AG09319 (cell line): ENCODE measurements at places on chromosomes 11 and 22.

GRCh38 chr11:112226831-112227401, 688 bp downstream of the PTS start:
- DNase-seq = no peak

DNA sequence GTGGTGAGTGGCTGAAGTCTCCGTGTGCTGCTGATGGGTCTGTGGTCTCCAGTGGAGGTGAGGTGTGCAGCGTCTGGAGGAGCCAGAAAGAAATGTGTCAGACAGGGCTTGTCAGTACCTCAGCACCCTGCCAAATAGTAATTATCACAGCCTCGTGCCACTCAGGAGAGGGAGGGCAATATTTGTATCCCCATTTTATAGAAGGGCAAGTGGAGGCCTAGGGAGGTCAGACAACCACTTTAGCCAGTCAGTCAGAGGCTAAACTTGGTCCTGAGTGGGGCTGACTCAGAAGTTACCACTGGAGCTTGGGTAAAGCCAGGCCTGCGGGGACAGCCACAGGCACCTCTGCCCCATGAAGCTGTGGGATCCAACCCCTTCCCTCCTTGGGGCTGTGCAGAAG, 11.5 kb upstream of the ELF5 start:
- DNase-seq = no peak

- DNase-seq = no peak
These were observed 1336.3 kb downstream of the FAM181B start for GRCh38 chr11:81397316-81397715.

DNA sequence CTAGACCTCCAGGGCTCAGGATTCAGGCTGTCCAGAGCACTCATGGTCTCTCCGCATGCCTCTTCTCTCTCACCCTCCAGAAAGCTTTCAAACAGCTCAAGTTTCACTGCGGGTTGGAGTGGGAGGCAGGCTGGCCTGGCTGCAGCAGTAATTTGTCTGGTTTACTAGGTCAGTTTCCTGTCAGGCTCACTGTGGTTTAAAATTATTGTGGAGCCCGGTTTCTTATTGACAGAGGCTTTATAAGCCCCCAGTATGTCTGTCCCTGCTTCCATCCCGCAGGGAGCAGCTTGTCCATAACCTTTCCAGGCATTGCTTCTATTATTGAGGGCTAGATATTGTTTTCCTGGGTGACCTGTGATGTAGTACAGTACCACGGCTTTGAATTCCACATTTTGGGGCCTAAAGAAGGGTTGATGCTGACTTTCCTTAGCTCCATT, 235.3 kb upstream of the SORL1-AS1 start:
- no peak for DNase-seq

DNA sequence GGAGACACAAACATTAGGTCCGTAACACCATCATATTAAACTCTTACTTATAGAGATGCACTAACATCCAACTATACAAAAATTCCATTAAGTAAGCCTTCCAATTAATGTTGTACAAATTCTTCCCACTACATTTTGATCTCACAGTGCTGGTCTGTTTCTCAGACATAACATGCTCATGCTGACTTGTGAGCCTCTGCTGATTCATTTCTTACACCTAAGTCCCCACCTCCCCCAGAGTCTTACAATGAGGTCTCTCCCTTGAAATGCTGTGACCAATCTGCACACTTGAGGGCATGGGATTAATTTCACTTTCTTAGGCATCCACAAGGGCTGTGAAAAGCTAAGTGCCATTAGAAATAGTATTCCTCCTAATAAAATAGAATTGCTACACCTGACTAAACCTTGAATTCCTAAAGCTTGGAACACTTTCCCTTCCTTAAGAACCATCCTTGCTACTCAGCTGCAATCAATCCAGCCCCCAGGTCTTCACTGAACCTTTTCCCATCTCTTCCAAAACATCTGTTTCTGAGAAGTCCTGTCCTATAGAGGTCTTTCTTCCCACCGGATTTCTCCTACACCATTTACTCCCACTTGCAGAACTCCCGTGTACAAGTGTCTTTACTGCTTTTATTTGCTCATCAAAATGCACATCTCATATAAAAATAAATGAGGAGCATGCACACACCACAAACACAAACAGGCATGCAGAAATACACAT, 2.0 kb downstream of the HBG1 start:
- DNase-seq = no peak

DNA sequence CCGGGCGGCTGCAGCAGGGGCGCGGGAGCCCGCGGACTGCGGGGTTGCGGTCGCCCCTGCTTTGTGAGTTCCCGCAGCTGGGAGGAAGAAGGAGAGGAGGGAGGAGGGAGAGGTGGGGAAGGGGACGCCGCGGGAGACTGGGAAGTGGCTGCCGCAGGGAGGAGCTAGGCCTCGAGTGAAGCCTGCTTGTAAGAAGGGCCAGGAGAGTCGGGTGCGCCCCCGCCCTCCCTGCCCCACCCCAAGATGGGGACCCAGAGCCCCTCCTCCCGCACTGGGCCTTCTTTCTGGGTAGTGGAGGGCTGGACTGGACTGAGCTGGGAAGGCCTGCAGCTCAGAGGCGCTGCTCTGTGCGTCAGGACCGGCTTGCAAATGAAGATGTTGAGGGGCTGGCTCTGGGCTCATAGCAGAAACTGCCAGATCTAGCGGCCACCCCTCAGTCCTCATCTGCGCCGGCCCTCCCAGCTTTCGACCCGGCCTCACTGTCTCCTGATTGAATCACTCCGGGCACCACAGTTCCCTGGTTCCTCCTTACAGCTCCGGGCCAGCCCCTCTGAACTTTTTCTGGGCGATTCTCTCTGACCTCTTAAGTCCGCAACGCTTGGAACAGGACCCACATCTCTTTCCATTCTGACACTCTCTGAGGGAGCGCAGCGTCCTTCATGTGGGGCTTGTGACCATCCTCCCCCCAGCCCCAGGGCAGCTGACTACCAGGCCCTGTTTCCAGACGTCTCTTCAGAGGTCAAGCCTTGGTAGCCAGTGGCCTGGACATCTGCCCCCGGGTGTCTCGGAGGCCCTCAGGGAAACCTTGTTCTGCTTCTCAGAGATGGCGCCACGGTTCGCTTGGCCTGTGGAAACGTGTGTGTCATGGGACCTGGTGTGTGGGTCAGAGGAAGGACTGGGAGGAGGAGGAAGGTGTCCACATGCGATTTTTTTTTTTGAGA, 21.9 kb downstream of the SERPINH1 start:
- no peak for DNase-seq

DNA sequence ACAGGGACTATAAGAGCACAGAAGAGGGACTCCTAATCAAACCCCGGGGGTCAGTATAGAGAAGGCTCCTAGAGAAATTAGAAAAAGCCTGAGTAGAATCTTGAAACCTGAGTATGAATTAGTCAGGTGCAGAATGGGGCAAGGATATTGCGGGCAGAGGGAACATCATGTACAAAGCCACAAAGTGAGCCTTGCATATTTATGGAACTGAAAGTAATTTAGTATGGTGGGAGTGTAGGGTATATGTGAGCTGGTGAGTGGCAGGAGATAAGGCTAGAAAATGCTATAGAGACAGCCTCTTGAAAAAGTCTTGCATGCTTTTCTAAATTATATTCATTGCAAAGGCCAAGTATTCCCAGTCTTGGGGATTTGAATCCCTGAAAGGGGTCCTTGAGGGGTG, 93.7 kb downstream of the STIM1 start:
- DNase-seq = no peak

- no peak for DNase-seq
These were observed 377.3 kb downstream of the FAM181B start for GRCh38 chr11:82356316-82356715.

DNA sequence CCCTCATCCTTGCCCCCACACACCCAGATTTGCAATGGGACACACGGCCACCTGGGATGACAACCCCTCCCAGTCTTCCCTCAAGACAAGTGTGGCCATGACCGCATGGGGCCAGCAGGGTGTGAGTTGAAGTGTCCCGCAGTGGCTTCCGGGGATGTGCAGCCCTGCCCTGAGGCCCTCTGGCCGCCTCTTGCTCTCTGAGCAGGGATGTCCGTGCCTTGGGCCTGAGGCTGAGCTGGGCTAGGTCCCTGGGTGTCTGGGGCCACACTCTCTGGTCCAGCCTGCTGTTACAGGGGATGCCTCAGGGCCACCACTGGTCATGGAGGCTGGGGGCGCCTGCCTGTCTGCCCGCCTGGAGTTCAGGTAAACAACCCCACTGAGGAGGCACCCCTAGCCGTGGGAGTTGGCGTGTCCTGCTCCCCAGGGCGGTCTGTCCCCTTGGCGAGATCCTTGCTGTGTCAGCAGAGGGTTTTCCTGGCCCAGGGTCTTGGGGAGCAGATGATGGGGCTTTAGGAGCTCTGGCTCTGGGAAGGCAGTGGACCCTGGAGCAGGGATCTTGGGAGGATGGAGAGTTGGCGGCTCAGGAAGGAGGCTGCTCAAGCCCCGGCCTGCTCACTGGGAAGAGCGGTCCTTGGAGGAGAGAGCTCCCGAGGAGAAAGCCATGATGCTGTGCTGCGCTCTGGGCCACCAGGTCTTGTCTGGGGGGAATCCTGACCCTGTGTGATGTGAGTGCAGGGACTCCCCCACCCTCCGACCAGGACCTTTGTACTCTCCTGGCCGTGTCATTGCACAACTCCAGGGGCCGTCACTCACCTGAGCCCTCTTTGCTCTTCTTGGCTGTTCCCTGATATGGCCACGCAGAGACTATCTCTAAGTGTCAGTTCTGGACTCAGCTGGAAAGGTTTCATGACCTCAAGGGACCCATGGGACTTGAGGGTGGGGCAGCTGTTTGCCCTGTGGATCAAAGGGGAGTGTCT, 67.9 kb downstream of the KCNQ1 start:
- DNase-seq = no peak

GRCh38 chr11:14350215-14350614, 8.8 kb downstream of the RRAS2 start:
- no peak for DNase-seq

DNA sequence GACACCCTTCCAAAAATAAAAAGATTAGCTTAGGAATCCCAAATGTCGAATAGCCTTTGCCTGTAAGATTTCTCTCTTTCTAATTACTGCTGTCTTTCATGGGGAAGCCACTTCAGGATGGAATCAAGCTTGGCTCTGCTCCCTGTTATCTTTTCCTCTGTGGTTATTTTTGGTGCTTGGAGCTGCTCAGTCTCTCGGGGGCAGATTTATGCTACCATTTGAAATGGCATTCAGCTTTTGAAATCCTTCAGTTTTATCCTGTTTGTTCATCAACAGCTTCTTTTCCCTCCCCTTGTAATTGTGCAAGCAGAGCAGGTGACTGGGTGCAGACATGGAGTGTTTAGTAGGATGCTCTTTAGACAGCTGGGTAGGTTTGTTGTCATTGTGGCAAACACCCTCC, 111.0 kb downstream of the DBX1 start:
- DNase-seq = no peak

- DNase-seq = no peak
These were observed 7.3 kb downstream of the OAF start for GRCh38 chr11:120217941-120218694.

GRCh38 chr11:10450462-10451425, 4.3 kb upstream of the AMPD3 start:
- no peak for DNase-seq

- no peak for DNase-seq
These were observed 188.9 kb downstream of the ST3GAL4 start for GRCh38 chr11:126544108-126545056.

- no peak for DNase-seq
These were observed 84.6 kb upstream of the IZUMO1R start for GRCh38 chr11:94219771-94220170.

- DNase-seq = no peak
These were observed 1112.0 kb upstream of the CCDC90B start for GRCh38 chr11:84398017-84398626.

GRCh38 chr22:20751185-20751851, 22.6 kb upstream of the SERPIND1 start:
- DNase-seq = no peak

DNA sequence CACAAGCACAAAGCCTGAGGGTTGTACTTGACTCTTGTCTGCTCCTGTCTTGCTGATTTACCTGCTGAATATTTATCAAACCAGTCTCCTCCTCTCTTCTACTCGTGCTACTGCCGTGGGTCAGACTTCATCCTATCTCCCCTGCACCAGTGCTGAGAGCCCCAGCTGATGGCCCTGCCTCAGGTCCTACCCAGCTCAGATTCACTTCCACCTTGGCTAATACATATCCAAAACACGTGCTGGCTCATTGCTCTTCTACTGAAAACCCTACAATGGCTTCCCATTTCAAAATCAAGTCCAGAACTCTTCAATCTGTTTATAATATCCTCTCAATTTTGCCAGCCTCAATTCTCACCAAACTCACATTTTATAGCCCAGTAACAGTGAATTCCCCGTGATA, 48.3 kb downstream of the RAB30 start:
- no peak for DNase-seq

DNA sequence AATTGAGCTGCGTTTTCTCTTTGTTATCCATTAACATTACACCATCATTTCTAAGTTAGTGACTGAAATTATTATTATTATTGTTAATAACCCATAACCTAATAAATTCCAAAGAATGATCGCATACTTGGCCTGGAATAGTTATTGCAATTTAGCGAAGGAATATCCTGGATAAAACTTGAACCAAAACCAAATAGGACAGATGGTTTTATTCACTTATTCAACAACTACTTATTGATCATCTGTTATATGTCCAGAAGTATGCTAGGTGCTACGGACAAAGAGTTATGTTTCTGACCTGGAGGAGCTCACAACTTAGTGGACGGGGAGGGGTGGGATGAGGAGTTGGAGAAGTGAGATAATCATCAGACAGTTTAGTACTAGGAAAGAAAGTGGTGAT, 44.8 kb upstream of the ARHGAP20 start:
- no peak for DNase-seq
